Naive thymus-derived CD4-positive, alpha-beta T cell (primary cell): ENCODE measurements at places on chromosomes 11 and 22. TPM values are rescaled to one million over a fixed set of nuclear protein-coding genes. Genes with fewer than 3 reads are reported as not detected.

ARHGAP1 gene
- total RNA-seq, result 64.6 TPM

APOL3 gene
- 212 and 215 TPM in 2 replicates for total RNA-seq

CENPM gene
- total RNA-seq, result 8.1 TPM

TAF10 gene
- total RNA-seq, result 128 TPM

RIC3 gene
- total RNA-seq, result 66.9 TPM

XRRA1 gene
- total RNA-seq, result 20.6 TPM

PRSS23 gene
- 0.43 TPM for total RNA-seq

- no peak overlapping the region for H3K27ac ChIP-seq
- H3K4me1 ChIP-seq, result no peaks in the 10 kb centered on the region
- no peak overlapping the region for H3K4me3 ChIP-seq
- DNase-seq, result no peak
Measured at GRCh38 chr11:125674210-125674609, 6.4 kb downstream of the ACRV1 start.

GRCh38 chr11:86162239-86162638 lies 82.3 kb upstream of the EED start:
- no peak overlapping the region for H3K4me3 ChIP-seq
- H3K27ac ChIP-seq, result no peak overlapping the region
- no peaks in the 10 kb centered on the region for H3K4me1 ChIP-seq
- no peaks in the 10 kb centered on the region for H3K36me3 ChIP-seq
- DNase-seq, result no peak

GRCh38 chr11:92848578-92848977 lies 120.9 kb upstream of the MTNR1B start:
- no peaks in the 10 kb centered on the region for H3K27me3 ChIP-seq
- H3K27ac ChIP-seq, result no peak overlapping the region
- H3K4me3 ChIP-seq, result no peak overlapping the region
- DNase-seq, result no peak
- no peaks in the 10 kb centered on the region for H3K4me1 ChIP-seq
- no peaks in the 10 kb centered on the region for H3K36me3 ChIP-seq

DNA sequence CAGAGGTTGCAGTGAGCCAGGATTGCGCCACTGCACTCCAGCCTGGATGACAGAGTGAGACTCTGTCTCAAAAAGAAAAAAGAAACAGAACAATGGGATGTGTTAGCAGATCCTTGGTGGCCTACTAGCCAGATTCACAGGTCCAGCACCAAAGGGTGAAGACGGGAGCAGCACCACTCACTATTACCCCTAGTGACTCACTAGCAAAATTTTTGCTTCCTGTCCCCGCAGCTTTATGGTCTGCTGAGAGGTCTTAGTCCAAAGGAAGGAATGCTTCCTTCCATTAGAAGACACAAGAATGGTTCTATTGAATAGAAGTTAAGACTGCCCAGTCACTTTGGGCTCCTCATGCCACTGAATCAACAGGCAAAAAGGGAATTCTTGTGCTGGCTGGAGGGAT lies 35.9 kb upstream of the NUP50 start:
- H3K4me1 ChIP-seq, result peaks cover 8% of the 10 kb centered on the region
- no peak for DNase-seq
- H3K4me3 ChIP-seq, result no peak overlapping the region
- peaks cover 5% of the 10 kb centered on the region for H3K36me3 ChIP-seq
- H3K27me3 ChIP-seq, result no peaks in the 10 kb centered on the region

- H3K4me1 ChIP-seq, result peaks cover 4% of the 10 kb centered on the region
- DNase-seq, result no peak
- no peaks in the 10 kb centered on the region for H3K36me3 ChIP-seq
- H3K4me3 ChIP-seq, result no peak overlapping the region
Measured at GRCh38 chr11:129282634-129283033, 90.5 kb upstream of the ARHGAP32 start.

DNA sequence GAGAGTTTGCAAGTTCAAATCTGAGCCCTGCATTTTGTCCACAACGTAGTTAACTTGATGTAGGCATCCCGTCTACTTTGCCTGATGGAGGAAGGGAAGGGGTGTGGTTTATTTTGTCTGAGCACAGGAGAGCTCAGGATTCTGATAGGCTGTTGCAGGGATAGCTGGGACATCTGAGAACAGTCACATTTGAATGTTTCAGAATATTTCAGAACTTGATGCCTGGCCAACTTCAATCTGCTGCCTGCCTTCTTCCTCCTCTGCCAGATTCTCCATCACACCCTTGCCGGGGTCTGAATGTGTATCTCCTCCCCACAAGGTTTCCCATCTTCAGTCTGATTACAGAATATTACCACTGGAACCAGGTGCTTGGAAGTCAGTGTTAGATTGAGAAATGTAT lies 51.6 kb downstream of the NTM start:
- no peak overlapping the region for H3K4me3 ChIP-seq
- no peaks in the 10 kb centered on the region for H3K36me3 ChIP-seq
- H3K27ac ChIP-seq, result no peak overlapping the region
- DNase-seq, result no peak
- no peaks in the 10 kb centered on the region for H3K4me1 ChIP-seq
- no peaks in the 10 kb centered on the region for H3K27me3 ChIP-seq

- no peaks in the 10 kb centered on the region for H3K36me3 ChIP-seq
- no peak overlapping the region for H3K27ac ChIP-seq
- no peak overlapping the region for H3K4me3 ChIP-seq
- no peak for DNase-seq
Measured at GRCh38 chr11:68150037-68150436, 28.8 kb upstream of the CHKA start.

GRCh38 chr11:11620921-11621572 lies 758 bp downstream of the GALNT18 start:
- no peaks in the 10 kb centered on the region for H3K36me3 ChIP-seq
- H3K27me3 ChIP-seq, result peaks cover 6% of the 10 kb centered on the region
- H3K4me1 ChIP-seq, result peaks cover 7% of the 10 kb centered on the region
- DNase-seq, result no peak

DNA sequence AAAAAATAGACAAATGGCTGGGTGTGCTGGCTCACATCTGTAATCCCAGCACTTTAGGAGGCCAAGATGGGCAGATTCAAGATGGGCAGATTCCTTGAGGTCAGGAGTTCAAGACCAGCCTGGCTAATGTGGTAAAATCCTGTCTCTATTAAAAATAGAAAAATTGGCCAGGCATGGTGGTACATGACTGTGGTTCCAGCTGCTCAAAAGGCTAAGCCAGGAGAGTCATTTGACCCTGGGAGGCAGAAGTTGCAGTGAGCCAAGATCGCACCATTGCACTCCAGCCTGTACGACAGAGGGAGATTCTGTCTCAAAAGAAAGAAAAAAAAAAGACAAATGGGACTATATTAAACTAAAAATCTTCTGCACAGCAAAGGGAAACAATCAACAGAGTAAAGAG lies 55.4 kb downstream of the USP35 start:
- H3K4me3 ChIP-seq, result no peak overlapping the region
- no peak overlapping the region for H3K27ac ChIP-seq
- H3K36me3 ChIP-seq, result no peaks in the 10 kb centered on the region

- peaks cover 8% of the 10 kb centered on the region for H3K4me1 ChIP-seq
- peaks cover 28% of the 10 kb centered on the region for H3K36me3 ChIP-seq
- DNase-seq, result no peak
- H3K4me3 ChIP-seq, result no peak overlapping the region
Measured at GRCh38 chr11:66008468-66009101, 3.2 kb upstream of the CST6 start.

- no peaks in the 10 kb centered on the region for H3K36me3 ChIP-seq
- no peaks in the 10 kb centered on the region for H3K4me1 ChIP-seq
- no peak overlapping the region for H3K27ac ChIP-seq
- H3K4me3 ChIP-seq, result no peak overlapping the region
- no peaks in the 10 kb centered on the region for H3K27me3 ChIP-seq
- no peak for DNase-seq
Measured at GRCh38 chr11:26227301-26227746, 104.6 kb upstream of the ANO3 start.

DNA sequence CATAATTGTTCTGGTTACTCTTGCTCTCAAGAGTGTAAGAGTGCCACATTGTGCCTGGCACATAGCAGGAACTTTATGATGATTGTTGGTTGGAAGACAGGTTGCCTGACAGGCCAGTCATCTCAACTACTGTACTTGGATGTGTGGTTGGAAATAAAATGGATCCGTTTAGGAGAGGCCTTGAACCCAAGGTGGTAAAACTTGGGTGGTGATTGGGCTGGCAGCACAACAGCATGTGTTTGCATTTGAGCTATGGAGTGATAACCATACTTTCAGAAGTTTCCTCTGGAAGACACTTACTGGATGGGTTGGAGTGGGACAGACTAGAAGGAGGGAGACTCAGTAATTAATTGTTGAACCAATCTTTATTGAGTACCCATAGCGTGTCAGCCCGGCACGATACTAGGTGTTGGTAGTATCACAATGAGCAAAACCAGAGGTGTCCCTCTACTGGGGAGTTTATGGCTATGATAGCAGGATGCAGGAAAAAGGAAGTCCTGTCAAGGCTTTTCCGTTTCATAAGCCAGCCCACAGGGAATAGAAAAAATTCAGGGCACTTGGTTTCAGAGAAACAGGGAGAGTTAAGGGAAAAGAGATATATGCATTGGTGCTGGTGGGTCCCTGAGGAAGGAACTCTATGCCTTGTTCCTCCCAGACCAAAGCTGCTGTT lies 3.1 kb upstream of the TMEM109 start:
- no peaks in the 10 kb centered on the region for H3K36me3 ChIP-seq
- H3K4me1 ChIP-seq, result peaks cover 43% of the 10 kb centered on the region
- no peaks in the 10 kb centered on the region for H3K27me3 ChIP-seq
- H3K4me3 ChIP-seq, result no peak overlapping the region
- no peak for DNase-seq

DNA sequence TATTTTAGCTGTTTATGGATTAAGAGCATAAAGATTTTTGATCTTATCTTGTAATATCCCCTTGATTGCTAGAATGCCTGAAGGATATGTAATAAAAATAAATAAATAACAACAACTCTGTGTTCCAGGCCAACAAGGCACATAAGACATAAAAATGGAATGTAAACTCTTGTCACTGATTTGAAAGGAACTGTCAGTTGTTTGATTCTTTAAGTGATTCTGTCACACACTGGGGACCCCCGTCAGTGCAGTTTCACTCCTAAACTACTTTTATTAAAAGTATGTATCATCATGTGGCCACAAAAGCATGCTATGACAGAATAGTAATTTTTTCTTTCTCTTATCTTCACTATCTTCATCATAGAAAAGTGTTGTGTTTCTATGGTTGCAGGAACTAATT lies 572.4 kb downstream of the CNTN5 start:
- no peaks in the 10 kb centered on the region for H3K36me3 ChIP-seq
- H3K4me3 ChIP-seq, result no peak overlapping the region
- H3K4me1 ChIP-seq, result no peaks in the 10 kb centered on the region
- no peaks in the 10 kb centered on the region for H3K27me3 ChIP-seq
- no peak for DNase-seq

- H3K27me3 ChIP-seq, result no peaks in the 10 kb centered on the region
- no peak overlapping the region for H3K27ac ChIP-seq
- H3K4me3 ChIP-seq, result no peak overlapping the region
- no peak for DNase-seq
- H3K4me1 ChIP-seq, result no peaks in the 10 kb centered on the region
- H3K36me3 ChIP-seq, result no peaks in the 10 kb centered on the region
Measured at GRCh38 chr22:24325105-24325757, 54.6 kb downstream of the SPECC1L start.

- H3K4me1 ChIP-seq, result peaks cover 18% of the 10 kb centered on the region
- peak within 1 kb of the TSS; percentile 33 for H3K4me3 ChIP-seq
- no peaks in the 10 kb centered on the region for H3K36me3 ChIP-seq
- no peak for DNase-seq
Measured at GRCh38 chr11:134412203-134413042, at the start of gene B3GAT1. Gene B3GAT1, minus strand, starts transcription at chr11:134412242. Its CDS starts 24,583 bp downstream, at chr11:134387659.

GRCh38 chr11:57354699-57355098 lies 16.5 kb downstream of the P2RX3 start:
- H3K27me3 ChIP-seq, result no peaks in the 10 kb centered on the region
- no peak overlapping the region for H3K4me3 ChIP-seq
- DNase-seq, result no peak
- H3K27ac ChIP-seq, result no peak overlapping the region

DNA sequence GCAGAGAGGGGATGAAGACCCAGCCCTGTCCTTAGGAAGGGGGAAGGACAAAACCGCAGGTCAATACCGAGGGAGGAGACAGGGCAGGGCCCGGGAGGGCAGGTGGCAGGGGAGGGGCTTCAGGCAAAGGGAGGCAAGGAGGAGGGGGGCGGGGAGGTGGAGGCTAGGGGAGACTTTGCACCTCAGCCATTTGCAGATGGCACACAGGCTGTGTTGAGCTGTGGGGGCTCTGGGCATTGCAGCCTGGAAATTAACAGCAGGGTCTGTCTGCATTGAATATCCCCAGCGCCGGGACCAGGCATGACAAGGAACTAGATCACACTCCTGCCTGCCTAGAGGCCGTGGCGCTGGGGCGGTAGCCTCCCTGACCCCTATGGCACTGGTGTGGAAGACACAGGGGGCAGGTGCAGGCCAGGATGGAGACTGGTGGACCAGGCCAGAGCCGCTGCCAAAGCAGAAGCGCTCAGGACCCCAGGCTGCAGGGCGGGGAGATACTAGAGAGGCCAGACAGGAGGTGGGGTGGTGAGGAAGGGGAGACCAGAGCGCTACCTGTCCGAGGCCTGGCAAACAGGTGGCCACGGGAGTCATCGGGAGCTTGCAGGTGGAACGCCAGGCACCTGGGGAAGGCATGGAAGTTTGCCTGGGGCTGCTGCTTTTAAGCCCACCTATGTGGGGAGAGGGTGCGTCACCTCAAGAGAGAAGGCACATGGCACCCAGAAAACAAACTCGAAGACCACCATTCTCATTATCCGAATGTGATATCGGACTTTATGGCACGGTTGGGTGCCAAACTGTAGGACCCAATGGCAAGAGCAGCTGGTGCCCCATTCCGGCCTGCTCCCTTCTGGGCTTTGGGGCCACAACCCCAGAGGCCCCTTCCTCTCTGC lies 11.5 kb downstream of the CBX6 start:
- H3K4me3 ChIP-seq, result no peak overlapping the region
- no peaks in the 10 kb centered on the region for H3K27me3 ChIP-seq
- no peaks in the 10 kb centered on the region for H3K36me3 ChIP-seq
- no peak overlapping the region for H3K27ac ChIP-seq
- no peak for DNase-seq

GRCh38 chr11:44176546-44177213 lies 81.2 kb downstream of the EXT2 start:
- H3K27ac ChIP-seq, result no peak overlapping the region
- H3K4me1 ChIP-seq, result no peaks in the 10 kb centered on the region
- no peak for DNase-seq
- H3K4me3 ChIP-seq, result no peak overlapping the region

- no peak overlapping the region for H3K4me3 ChIP-seq
- H3K27me3 ChIP-seq, result no peaks in the 10 kb centered on the region
- no peak overlapping the region for H3K27ac ChIP-seq
- no peaks in the 10 kb centered on the region for H3K4me1 ChIP-seq
- no peak for DNase-seq
Measured at GRCh38 chr11:25710975-25711374, 621.0 kb upstream of the ANO3 start.

- H3K36me3 ChIP-seq, result no peaks in the 10 kb centered on the region
- H3K4me3 ChIP-seq, result no peak overlapping the region
- DNase-seq, result no peak
- H3K4me1 ChIP-seq, result no peaks in the 10 kb centered on the region
- H3K27ac ChIP-seq, result no peak overlapping the region
Measured at GRCh38 chr11:45832811-45833441, 14.3 kb upstream of the CRY2 start.

DNA sequence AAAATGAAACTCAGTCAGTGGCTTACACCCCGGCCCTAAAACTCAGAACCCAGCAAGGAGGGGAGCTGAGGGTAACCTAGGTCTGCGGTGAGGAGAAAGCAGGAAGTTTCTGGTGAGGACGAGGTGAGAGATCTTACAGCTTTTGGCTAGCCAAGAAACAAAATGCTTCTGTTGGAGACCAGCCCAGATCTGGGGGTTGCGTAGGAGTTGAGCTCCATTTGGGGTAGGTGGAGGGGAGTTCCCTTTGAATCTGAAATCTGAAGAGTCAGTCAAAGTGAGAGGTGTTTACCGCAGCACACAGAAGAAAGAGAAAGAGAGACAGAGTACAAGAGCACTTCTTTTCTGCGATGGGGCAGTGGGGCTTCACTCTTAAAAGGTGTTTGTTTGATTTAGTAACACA lies 29.6 kb downstream of the EHF start:
- peak overlapping the region; percentile 5 for H3K27ac ChIP-seq
- H3K4me3 ChIP-seq, result no peak overlapping the region
- H3K27me3 ChIP-seq, result no peaks in the 10 kb centered on the region
